ENCODE measurements at places on chromosomes 16 and 17. TPM values are rescaled to one million over a fixed set of nuclear protein-coding genes. Genes with fewer than 3 reads are reported as not detected.

The ZNF750 gene
- total RNA-seq: not detected

The UMOD gene
- not detected for total RNA-seq

The CNTNAP1 gene
- total RNA-seq: 135 TPM

GRCh38 chr16:54890381-54890780, 40.3 kb upstream of the IRX5 start:
- no peak for DNase-seq

GRCh38 chr16:59116744-59117143, 382.6 kb upstream of the GOT2 start:
- DNase-seq: no peak

- DNase-seq: peak; percentile 61
Observed at GRCh38 chr16:9943121-9943520, 239.1 kb downstream of the GRIN2A start.

DNA sequence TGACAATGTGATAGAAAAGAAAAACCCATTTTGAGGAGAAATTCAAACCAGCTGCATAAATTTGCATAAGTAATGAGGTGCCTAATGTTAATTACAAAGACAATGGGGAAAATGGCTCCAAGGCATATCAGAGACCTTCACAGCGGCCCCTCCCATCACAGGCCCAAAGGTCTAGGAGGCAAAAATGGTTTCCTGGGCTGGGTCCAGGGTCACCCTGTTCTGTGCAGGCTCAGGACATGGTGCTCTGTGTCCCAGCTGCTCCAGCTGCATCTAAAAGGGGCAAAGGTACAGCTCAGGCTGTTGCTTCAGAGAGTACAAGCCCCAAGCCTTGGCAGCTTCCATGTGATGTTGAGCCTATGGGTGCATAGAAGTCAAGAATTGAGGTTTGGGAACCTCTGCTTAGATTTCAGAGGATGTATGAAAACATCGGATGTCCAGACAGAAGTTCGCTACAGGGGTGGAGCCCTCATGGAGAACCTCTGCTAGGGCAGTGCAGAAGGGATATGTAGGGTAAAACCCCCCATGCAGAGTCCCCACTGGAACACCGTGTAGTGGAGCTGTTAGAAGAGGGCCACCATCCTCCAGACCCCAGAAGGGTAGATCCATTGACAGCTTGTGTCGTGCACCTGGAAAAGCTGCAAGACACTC, 40.6 kb downstream of the IKZF3 start:
- DNase-seq: no peak

- no peak for DNase-seq
Observed at GRCh38 chr16:19753815-19754643, 36.0 kb downstream of the IQCK start.

GRCh38 chr17:28142305-28142704, 99.8 kb downstream of the NLK start:
- no peak for DNase-seq

DNA sequence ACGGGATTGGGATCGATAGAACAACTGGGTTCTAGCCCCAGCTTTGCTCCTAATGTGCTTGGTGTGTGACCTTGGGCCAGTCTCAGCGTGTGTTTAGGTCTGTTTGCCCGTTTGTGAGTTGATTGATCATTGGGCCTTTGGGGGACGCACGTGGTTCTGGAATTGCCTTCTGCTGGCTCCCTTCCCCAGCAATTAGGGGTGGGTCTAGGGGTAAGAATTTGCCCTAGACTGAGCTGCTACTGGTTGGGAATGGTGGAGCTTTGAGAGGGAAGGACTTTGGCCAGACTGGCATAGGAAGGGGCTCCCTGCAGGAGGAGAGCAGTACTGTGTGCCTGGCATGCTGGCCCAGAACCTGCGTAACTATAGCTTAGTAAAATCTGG, 1.5 kb downstream of the SPNS2 start:
- DNase-seq: no peak

DNA sequence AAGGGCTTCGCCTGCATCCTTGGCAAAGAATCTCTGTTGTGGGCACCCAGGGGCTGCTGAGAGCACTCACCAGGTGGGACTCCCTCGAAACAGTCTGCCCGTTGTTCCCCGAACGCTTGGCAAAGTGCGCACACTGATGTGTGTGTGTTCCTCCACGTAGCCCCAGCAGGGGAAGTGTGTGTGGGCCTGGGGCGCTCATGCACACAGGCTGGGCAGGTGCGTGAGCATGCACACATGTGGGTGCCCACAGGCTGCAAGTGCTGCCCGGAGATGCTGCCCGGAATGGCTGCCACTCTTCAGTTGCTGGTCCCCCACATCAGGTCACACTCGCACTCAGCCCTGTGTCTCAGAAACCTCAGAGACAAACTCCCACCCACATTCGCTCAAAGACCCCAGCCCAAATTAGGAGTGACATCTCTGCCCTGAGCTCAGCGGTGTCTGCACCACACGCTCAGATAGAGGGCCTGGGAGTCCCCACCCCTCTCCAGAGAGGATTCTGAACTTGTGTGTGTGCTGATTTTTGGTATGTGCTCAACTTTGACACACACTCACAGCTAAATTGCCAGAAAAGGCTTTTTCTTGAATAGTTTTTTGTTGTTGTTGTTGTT, 119.4 kb downstream of the MGAT5B start:
- DNase-seq: no peak

DNA sequence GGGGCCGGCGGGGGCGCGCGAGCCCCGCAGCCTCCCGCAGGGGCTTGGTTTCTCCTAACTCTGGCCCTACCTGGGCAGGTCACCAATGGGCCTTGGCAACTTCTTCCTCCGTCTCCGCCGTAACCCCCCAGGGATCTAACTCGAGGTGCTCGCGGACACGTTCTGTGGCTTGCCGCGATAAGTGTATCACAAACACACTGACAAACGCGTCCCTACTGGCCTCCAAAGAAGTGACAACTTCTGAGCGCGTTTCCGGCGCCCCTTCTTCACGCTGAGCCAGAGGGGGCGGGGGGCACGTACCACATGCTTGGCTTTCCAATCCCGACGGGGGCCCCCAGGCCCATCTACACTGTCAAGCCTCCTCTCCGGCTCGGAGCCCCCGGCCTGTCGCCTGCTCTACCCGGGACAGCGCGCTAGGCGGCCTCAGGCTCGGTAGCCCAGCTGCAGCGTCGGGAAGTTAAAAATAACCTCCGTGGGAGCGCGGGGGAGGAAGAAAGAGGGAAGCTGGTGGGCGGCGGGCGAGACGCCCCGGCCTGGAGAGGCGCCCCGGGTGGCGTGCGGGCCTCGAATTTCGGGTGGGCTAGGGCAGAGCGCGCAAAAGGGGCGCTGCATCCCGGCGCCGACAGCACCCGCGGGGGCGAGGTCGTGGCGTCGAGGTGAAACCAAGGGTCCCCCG, 725 bp upstream of the SPHK1 start:
- no peak for DNase-seq

GRCh38 chr17:82687375-82687861, 11.1 kb downstream of the RAB40B start:
- no peak for DNase-seq

- no peak for DNase-seq
Observed at GRCh38 chr17:43578699-43579565, 32.8 kb upstream of the ETV4 start.

GRCh38 chr17:49980703-49981197, 11.8 kb downstream of the DLX4 start:
- no peak for DNase-seq

DNA sequence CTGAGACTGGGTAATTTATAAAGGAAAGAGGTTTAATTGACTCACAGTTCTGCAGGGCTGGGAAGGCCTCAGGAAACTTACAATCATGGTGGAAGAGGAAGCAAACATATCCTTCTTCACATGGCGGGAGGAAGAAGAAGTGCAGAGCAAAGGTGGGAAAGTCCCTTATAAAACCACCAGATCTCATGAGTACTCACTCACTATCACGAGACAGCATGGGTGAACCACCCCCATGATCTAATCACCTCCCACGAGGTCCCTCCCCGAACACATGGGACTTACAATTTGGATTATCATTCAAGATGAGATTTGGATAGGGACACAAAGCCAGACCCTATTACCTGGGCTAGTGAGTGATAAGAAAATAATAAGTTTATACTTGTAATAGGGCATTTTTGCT, 70.6 kb upstream of the HS3ST2 start:
- no peak for DNase-seq

DNA sequence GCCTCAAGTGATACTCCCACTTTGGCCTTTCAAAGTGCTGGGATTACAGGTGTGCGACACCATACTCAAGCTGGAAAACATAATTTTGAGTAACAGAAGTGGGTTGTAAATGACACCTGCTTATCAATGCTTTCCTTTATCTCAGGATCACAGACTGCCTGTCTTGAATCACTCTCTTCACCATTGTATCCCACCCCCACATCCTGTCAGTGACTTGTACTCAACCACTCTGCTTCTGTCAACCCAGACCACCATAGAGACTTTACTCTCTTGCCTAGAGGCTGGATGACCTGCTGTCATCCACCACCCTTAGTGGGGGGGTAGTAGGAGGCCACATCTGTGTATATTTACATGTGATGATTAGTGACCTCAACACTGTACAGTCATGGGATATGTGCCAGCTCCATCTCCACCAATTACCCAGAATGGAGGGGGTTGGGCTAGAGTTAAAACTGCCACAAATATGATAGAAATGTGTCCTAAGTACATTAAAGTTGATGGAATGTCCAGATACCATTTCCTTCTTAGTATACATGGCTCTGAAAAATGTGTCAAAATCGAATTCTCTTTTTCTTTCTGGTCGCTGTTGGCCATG, 338.7 kb downstream of the GRIN2A start:
- no peak for DNase-seq

GRCh38 chr16:62224646-62225209, 188.5 kb upstream of the CDH8 start:
- no peak for DNase-seq

DNA sequence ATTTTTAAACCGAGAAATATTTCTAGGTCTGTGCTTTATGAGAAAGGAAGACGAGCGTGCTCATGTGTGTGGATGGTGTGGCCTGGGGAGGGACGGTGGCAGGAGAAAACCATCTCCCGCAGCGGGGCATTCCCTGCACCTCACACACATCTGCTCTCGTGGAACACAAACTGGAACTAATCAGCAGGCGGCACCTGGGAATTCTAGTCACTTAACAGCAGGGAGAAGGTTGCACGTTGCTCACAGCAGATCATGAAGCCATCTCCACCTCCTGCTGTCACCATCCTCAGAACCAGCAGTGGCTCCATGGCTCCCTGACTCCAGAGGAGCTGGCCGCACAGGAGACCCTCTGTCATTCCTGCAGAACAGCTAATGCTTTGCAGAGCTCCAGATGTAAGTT, 35.2 kb downstream of the ADCY9 start:
- no peak for DNase-seq

DNA sequence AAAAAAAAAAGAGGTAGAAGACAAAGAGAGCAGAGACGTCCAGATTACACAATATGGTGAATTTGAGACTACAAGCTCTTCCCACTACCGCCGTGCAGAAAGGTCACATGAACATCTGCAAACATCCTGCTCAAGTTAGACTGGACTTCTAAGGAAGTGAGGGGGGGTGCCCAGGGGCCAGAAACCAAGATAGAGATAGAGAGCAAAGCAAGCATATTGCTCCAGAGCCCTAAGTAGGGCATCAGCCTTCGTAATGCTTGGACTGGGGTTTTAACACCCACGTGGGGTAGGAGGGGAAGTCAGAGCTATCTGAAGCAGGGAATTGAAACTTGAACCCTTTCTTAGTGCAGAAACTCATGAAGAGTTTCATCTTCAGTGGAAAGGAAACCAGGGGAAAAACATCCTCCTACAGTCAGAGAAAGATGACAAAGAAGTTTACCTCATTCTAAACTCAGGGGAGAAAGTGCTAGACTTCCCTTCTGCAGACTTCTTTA, 8.7 kb downstream of the CLEC19A start:
- DNase-seq: no peak

DNA sequence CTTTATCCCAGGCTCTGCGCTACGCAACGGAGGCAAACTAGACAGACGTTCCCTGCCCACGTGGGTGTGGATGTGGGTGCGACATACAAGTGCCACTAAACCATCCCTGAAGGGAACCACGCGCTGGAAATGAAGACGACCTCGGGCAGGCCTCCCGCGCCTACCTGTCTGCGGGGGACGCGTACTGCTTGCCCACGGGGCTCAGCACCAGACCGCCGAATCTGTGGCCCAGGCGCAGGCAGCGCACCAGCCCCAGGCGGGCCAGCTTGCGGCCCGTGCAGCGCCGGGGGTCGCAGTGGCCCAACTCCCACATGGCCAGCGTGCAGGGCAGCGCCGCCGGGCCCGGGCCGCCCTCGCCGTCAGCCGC, 480 bp downstream of the TSR3 start:
- no peak for DNase-seq

GRCh38 chr16:49369651-49370611, 3.7 kb upstream of the C16orf78 start:
- no peak for DNase-seq

DNA sequence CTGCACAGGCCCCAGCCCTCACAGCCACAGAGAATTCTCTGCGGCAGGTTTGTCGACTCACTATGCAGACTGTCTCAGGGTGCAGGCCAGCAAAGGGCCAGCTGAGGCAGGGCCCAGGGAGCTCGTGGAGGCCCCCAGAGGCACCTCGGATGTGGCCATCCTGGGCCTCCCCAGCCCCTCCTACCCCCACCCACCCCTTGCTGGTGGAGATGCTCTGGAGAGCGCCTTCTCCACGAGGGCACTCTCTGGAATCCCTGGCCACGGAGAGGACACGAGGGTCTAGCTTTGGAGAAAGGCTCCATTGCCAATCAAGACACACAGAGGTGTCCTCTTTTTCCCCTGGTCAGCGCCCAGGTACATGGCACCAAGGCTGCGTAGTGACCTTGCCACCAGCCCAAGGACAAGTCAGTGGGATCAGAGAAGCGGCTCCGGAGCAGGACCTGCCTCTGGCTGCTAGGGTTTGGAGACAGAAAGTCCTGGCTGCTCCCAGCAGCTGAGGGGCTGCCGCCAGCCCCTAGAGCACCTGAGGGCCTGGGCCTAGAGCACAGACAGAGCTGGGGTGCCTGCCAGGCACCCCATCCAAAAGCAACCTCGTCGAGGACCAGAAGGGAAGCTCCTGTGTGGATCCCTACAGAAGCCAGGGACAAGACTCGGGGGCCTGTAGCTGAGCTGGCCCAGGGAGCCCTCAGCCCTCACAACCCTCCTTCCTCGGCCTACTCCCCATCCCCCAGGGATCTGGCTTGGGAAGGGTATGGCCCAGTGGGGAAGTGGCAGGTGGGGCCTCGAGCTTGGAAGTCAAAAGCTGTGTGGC, 18.7 kb downstream of the ARL2BP start:
- DNase-seq: peak; percentile 30

GRCh38 chr17:31492880-31493655, 101.6 kb downstream of the RAB11FIP4 start:
- DNase-seq: no peak

DNA sequence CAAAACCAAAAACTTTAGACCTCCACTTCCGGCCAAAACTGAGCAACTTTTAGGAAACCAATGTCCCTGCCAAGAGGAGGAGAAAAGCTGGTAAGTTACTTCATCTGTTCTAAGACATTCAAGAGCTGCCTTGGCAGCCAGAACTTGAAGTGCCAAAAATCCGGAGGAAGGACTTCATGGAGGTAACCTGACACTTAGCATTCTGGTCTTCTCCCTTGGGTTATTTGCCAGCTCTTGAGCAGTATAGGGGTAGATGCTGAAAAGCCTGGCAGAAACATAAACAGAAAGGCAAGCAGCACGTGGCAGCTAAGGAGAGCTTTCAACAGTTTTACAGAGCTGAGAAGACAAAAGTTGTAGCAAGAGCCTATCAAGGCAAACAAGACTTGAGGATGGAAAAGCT, 53.2 kb downstream of the CDYL2 start:
- DNase-seq: no peak
